Activated CD8-positive, alpha-beta memory T cell treated with anti-CD3 and anti-CD28 coated beads for 1 hour (primary cell): ENCODE measurements at places on chromosomes 5 and 9.

DNA sequence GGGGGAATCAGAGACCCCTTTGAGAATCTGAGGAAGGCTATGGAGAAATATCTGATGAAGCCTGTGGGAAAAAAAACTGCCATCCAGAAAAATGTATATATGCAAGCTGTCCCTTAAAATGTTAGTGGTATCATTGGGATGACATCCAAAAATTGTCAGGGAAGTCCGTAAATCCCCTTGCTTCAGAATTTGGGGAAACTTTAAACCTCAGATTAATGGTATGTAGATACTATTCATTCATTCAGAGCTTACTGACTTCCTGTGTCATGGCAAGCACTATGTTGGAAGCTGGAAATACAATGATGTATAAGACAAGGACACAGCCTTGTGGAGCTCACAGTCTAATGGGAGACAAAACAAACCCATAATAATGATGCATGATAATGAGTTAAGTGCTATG, 10.9 kb upstream of the MOB3B start:
- DNase-seq: no peak

- DNase-seq: no peak
These were observed 44.7 kb downstream of the GKAP1 start for GRCh38 chr9:83772860-83773259.

DNA sequence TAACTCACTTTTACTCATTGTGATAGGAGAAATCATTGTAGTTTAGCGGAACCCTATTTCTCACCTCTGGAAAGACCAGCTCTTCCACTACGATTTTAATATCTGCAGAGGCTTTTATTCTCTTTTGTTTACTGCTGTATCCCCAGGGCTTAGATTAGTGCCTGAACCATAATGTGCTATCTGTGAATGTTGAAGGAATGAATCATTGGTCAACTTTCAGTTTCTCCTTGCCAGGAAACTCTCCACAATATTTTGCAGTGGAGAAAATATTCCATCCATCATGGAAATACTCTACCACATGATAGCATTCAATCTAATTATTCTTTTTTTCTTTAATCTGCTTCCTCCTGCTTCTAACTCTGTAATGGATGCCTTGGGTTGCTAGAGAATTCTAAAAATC, 263.5 kb upstream of the PTPRD start:
- DNase-seq: no peak

GRCh38 chr5:89697581-89697980, 712.0 kb downstream of the CETN3 start:
- DNase-seq: no peak

- no peak for DNase-seq
These were observed 98.7 kb downstream of the TLE4 start for GRCh38 chr9:79670269-79670961.

- DNase-seq: no peak
These were observed 14.0 kb downstream of the GRHPR start for GRCh38 chr9:37436540-37436939.

DNA sequence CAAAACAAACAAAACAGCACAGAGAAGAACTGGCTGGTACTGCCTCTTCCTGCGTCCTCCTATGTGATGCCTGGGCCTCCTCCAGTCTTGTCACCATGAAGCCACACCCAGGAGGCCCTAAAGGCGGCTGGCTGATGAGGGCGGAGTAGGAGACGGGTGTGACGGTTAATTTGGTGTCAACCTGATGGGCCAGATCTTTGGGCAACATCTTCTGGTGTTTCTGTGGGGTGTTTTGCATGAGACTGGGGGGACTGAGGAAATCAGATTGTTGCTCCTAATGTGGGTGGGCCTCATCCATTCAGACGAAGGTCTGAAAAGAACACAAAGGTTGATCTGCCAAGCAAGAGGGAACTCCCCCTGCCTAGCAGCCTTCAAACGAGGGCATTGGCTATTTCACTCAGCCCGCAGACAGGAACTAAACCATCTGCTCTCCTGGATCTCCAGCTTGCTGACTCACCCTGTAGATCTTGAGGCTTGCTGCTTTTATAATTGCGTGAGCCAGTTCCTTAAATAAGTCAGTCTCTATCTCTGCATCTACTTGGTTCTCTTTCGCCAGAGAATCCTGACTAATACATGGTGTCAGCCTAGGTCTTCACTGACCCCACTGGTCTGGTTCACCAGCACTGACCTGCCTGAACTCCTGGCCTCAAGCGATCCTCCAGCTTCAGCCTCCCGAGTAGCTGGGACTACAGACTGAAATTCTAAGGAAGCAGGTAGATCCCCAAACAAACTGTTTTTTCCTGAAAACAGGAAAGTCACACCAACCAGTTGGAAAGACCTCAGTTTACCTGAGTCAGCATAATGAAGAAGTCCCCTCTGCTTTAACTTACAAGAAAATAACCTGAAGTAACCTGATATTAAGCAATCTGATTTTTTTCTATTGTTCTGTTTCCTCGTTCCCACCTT, 12.8 kb upstream of the ZFP62 start:
- no peak for DNase-seq

DNA sequence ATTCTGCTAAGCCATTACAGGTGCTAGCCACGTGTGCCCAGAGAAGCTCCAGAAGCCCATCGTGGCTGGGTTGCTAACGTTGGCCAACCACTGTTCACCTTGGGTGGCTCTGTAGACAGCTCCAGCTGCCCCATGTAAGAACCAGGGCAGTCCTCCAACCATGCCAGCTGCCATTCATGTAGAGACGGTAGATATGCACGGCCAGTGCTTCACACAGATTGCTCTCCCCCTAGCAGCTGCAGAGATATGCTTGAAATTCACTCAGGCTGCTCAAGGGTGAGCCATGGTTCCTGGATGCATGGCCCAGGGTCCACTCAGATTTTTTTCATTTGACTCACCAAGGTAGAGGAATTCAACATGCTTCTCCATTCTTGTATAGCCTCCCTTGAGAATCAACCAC, 31.0 kb downstream of the GADD45G start:
- DNase-seq: no peak

GRCh38 chr5:159155960-159156359, 53.4 kb downstream of the RNF145 start:
- no peak for DNase-seq

GRCh38 chr9:36991516-36992134, 42.4 kb downstream of the PAX5 start:
- DNase-seq: no peak

DNA sequence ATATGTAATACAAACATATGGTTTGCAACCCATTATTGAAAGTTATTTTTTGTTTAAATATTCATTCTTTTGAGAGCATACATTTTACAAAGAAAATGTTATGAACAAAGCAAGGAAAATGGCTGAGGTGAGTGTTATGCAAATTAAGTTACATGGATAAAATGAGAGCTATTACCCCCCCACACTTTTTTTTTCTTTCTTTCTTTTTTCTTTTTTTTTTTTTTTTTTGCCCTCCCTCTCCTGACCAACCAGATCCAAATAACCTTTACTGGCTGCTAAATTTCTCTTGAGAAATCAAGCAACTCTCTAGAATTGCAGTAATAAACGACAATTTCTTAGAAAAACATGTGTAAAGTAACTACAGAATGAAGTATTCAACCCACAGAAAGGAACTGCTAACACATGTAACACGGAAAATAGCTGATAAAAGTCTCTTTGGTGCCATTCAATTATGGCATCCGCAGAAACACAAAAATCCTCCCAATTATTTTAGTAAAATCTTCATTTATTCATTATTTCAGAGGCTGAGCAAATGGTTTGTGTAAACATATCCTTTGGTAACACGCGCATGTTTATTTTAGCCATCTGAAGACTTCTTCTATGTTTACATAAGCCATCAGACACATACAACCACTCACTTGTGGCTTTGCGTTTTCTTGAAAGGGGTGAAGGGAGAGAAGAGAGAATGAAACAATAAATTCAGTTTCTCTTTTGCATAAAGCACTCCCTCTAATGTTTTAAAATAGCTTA, 216.1 kb downstream of the NFIB start:
- DNase-seq: no peak

GRCh38 chr5:40217553-40217952, 462.2 kb upstream of the PTGER4 start:
- no peak for DNase-seq

GRCh38 chr5:143235423-143235822, 168.1 kb downstream of the NR3C1 start:
- DNase-seq: no peak

DNA sequence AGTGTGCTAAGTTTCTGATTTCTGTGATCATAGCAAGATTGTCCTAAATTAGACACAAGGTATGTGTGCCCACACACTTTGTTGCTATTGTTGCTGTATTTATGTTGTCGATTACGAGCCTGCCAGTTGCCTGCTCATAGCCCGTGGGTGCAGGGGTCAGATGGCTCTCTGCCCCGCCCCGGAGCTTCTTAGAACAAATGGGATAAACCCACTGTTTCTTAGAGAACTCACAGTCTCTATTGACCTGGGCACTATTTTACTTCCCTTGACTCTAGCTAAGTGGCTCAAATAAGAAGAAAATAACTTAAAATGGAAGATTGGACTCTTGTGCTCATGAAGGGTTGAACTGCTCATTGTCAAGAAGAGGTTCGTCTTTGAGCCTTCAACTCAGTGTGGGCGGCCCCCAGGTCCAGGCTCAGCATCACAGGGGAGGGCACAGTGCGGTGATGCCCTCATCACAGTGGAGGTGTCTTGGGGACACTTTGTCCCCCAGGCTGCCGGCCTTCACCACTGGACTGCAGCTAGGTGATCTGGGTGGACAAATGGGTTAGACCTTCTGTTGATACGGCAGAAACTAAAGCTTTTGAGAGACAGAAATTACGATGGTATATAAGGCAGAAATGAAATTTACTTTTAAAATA, 155.5 kb downstream of the TENT4A start:
- DNase-seq: no peak

GRCh38 chr9:28678097-28678496, 1104.8 kb upstream of the C9orf72 start:
- DNase-seq: no peak
